ENCODE measurements at places on chromosomes 16 and 17.

- peak; percentile 28 for DNase-seq
Observed at GRCh38 chr17:60720763-60721531, 43.3 kb downstream of the BCAS3 start.

GRCh38 chr17:48483004-48483403 is 47.8 kb downstream of the HOXB1 start:
- DNase-seq: no peak

GRCh38 chr17:26774291-26775218 is 519.4 kb upstream of the WSB1 start:
- no peak for DNase-seq

- no peak for DNase-seq
Observed at GRCh38 chr17:80772906-80773242, 218.8 kb upstream of the CHMP6 start.

DNA sequence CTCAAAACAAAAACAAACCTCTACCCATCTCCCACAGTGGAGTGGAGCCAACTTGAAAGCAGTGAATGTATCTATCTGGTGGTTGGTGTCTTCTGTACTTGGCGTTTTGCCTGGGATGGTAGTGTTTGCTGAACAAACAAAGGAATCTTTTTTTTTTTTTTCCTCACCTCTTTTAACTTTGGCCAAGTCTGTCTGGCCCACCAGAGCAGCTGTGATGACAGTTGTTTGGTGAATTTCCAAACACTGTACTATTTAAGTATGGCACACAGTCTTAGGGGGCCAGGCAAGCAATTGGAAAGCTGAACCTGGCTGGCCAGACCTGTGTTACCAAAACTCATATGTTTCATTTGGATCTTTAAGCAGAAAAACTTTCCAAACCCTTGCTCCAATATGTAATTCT is 101.8 kb upstream of the CDH13 start:
- no peak for DNase-seq

DNA sequence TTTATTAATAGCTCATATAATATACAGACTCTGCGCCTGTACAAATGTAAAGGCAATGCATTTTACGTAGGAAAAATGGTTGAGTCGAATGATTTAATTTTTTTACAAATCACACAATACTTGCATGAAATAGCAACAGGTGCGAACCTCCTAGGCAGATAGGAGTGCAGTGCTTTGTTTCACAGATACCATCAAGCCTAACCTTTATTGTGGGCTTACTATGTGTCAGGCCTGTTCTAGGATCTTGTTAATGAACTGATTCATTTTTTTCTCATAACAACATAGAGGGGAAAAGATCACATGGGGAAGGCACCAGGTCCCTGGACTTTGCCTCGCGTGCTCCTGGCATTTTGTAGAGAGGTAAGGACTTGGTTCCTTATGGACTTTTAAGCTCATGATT is 107.8 kb downstream of the PRKCB start:
- no peak for DNase-seq

DNA sequence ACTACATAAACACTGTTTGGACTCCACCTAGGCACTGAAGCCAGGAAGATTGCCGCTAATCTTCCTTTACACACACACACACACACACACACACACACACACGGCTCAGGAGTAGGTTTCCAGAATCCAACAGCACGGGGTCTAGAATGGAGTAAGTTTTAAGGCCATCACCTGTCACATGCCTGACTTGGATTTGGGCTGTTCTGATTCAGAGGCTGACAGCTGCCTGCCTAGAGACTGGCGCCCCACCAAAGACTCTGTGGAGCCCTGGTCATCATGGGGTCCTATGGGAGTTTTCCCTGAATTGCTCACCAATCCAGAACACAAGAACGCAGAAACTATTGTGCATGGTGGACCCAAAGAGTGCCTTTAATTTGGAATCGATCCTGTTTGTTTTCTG is 10.9 kb downstream of the CDRT4 start:
- no peak for DNase-seq
